ENCODE measurements at places on chromosomes 16 and 17.

- no peak for DNase-seq
Measured at GRCh38 chr17:82108496-82108945, 10.5 kb upstream of the FASN start.

DNA sequence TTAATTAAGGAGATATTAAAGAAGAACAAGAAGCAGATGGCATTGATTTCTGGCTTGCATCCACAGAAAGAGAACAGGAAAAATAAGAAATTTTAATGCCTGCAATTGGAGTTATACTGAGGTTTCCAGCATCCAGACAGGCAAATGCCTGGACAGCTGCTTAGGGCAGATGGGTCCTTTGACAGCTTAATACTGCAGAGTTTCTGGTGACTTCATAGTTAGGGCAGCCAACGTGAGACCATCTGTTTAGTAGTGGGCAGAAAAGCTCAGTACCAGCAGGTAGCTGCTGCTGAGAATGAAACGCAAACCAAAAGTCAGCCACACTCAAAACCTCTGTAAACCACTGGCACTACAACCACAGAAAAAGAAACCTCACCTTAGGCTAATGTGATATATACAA is 109.8 kb downstream of the CDK5R1 start:
- no peak for DNase-seq

- no peak for DNase-seq
Measured at GRCh38 chr16:49618955-49619354, 237.0 kb downstream of the ZNF423 start.

DNA sequence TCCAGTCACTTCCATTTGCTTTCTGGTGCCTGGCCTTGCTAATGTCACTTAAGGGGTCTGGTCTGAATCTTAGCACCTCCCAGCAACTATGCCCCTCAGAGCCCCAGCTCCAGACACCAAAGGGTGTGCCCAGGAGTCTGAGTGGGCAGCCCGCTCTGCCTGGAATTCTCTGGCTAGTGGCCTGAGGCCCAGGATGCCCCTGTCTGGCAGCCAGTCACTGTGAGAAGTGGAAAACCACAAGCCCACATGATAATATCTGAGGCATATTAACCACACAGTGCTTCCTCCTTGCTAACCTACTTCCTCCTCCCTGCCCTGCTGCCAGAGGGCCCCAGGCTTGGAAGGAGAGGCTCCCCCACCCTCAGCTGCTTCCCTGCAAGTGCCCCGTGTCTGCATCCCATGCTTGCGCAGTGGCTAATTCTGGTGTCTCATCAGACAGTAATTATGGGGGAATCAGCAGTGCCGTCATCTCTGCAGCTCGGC is 14.0 kb downstream of the SRCIN1 start:
- no peak for DNase-seq

DNA sequence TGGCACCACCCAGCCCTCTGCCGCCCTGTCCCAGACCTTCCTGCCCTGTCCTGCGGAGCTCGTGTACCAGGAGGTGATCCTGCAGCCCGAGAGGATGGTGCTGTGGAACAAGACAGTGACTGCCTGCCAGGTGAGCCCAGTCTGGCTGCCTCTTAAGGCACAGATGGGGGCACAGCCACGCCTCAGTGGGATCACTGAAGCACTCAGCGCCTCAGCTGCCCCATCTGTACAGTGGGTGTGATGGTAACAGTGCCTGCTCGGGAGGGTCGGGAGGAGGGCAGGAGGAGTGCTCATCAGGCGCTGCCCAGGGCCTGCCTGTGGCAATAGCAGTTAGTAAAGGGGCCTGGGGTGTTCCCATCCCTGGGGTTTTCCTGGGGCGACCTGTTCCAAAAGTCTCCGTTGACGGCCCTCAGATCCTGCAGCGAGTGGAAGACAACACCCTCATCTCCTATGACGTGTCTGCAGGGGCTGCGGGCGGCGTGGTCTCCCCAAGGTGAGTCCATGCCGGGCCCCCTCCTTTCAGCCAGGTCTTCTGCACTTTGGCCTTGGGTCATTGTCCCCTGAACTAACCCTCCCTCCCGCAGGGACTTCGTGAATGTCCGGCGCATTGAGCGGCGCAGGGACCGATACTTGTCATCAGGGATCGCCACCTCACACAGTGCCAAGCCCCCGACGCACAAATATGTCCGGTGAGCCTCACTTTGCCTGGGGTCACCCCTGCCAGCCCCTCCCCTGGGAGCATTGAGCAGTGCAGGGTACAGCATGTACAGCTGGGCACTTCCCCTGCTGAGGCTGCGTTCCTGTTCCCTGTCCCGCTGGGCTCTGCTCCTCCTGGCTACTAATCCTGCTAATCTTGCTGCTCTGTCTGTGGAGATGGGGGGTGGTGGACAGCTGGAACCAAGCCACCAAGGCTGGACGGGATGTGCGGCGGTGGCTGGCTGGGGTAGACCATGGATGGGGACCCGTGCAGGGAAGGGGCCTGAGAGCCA is 4.5 kb upstream of the TCAP start:
- no peak for DNase-seq

- DNase-seq: peak; percentile 10
Measured at GRCh38 chr16:67144943-67145342, 5.9 kb downstream of the B3GNT9 start.

DNA sequence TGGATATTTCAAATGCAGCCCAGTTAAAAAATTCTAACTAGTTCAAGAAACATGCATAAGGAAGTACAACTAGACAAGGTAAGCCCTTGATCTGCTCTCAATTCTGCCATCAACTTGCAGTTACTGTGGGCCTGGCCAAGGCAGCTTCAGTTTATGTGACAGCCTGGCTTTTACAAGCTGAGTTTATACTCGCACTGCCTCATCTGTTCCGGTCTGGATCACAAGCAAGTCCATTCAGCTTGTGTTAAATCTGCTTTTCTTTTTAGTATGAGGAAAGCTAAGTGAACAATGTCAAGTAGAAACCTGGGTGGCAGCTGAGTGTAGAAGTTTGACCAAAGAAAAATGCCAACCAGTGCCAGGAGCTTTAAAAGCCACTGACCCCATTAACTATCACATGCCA is 76.6 kb upstream of the CORO6 start:
- DNase-seq: no peak

GRCh38 chr17:73759734-73760438 is 115.6 kb upstream of the SDK2 start:
- no peak for DNase-seq

DNA sequence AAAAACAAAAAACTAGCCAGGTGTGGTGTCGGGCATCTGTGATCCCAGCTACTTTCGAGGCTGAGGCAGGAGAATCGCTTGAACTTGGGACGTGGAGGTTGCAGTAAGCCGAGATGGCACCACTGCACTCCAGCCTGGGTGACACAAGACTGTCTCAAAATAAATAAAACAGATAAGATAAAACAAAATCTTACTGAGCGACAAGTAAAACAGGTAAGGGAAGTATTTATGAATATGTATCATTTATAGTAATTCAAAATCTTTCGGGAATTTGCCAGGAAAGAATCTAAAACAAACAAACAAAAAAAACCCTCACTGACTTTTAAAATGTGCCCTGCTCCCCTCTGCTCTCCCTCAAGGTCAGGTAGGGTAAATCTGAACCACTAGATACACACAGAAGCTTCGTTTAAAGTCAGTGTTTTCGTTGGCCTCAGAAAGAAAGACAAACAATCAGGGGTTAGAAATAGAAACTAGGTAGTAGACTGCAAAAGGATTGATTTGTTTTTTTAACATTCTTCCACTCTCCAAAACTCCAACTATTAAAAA is 2.1 kb downstream of the PRPSAP1 start:
- DNase-seq: no peak

DNA sequence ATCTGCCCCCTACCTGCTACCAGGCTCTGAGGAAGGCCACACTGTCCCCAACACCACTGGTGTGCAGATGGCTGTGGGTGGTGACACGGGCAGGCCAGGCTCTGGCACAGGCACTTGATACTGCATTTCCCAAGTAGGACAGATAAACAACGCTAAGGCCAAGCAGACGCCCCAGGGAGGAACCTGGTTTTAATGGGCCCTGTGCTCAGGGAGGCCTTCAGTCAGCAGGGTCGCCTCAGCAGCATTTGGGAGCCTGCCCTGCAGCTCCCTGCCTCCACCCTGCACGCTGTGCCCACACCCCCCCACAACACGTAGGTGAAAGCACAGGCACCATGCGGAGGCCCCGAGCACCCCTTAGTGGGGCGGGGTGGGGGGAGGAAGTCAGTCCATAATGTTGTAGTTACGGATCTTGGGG is 3.3 kb upstream of the FASN start:
- DNase-seq: no peak

DNA sequence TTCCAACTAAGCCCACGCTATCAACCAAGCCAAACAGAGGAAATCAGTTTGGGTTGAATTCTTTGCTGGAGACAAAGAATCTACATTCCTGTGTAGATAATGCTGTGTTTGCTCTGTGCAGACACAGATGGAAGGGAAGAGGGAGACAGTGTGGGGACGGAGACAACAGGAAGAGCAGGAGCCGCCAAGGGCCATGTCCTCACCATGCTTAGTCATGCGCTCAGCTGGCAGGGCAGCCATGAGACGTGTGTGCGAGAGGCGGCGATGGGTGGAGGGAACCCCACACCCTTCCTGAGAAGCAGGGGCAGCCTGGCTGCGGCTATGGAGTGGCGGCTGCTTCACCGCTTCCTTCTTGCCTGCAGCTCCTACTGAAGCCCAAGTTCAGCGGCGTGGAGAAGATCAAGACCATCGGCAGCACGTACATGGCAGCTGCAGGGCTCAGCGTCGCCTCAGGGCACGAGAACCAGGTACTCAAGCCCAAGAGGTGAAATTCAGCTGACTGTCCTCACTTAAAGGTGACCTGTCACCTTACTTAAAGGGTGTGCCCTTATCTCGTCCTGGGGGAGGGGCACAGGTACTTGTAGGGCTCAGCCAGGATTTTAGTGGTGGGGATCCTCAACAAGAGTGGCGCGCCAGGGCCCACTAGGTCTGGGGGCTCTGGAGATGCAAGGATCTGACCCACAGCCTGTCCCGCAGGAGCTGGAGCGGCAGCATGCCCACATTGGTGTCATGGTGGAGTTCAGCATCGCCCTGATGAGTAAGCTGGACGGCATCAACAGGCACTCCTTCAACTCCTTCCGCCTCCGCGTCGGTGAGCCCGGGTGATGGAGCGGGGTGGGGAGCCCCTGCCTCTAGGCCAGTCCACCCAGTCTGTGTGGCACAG is 47.5 kb downstream of the ADCY7 start:
- DNase-seq: peak; percentile 30

DNA sequence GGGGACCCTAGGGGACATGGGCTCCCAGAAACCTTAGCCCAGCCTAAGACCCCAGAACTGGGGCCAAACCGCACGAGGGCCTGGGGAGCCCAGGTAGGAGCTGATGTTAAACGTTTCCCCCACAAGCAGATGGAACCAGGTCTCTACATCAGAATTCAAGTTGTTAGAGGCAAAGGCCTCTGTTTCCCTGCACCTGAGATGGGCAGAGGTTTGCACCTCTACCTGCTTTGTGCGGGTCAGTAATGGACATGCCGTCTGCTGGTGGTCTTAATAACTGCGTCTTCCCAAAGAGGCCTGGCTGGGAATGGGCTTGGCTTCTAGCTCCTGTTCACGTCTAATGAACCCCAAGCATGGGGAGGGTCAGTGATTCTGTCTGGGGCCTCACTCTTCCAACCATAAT is 79.1 kb downstream of the NDE1 start:
- no peak for DNase-seq

GRCh38 chr16:72036098-72036497 is 18.2 kb upstream of the HP start:
- no peak for DNase-seq

- no peak for DNase-seq
Measured at GRCh38 chr16:51982715-51983680, 563.9 kb downstream of the TOX3 start.

GRCh38 chr17:6713130-6713917 is at the start of gene SLC13A5:
SLC13A5 (minus strand) TSS chr17:6713369; CDS start chr17:6713333, 36 bp downstream.
- no peak for DNase-seq

GRCh38 chr16:54207837-54208236 is 78.8 kb downstream of the IRX3 start:
- no peak for DNase-seq

DNA sequence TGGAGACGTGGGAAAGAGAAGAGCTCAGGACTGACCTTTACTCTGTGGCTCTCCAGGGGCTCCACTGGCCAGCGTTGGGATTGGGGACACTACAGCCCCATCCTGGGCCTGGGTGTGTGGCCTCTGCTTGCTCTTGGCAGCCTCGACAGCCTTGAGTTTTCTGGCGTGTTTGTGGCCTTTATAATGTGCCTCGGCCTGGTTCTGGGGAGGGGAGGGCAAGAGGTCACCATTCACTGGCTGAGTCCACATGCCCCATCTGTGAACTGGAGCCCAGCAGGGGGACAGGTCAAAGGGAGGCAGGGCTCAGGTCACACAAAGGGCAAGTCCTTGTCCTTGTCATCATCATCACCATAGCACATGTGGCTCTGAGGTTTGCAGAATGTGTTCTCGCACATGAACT is 11.7 kb downstream of the NKIRAS2 start:
- DNase-seq: no peak

- no peak for DNase-seq
Measured at GRCh38 chr17:40447806-40448205, 4.6 kb downstream of the IGFBP4 start.

DNA sequence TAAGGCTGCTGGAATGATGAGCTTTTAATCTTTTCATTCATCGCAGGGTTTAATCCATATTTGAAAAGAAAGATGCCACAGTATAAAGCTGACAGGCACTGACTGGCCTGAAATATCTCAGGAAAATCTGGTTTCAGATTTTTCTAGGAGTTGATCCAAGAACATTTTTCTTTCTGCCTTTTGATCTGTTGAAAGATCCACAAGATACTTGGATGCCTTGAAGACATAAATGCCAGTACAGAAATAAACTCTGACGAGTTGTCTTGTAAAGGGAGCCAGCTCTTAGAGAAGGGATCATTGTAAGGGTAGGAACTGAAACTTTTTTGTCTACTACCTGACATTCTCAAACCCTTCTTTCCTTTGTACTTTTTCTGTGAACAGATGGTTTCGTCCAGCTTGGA is 25.4 kb upstream of the KRT20 start:
- no peak for DNase-seq

GRCh38 chr17:44130693-44131349 is 7.4 kb upstream of the HDAC5 start:
- DNase-seq: no peak

- no peak for DNase-seq
Measured at GRCh38 chr17:69428252-69428980, 13.9 kb downstream of the MAP2K6 start.

- DNase-seq: peak; percentile 16
Measured at GRCh38 chr17:77327181-77327565, 186.4 kb downstream of the SEC14L1 start.

GRCh38 chr16:17301593-17302135 is 169.1 kb downstream of the XYLT1 start:
- no peak for DNase-seq

DNA sequence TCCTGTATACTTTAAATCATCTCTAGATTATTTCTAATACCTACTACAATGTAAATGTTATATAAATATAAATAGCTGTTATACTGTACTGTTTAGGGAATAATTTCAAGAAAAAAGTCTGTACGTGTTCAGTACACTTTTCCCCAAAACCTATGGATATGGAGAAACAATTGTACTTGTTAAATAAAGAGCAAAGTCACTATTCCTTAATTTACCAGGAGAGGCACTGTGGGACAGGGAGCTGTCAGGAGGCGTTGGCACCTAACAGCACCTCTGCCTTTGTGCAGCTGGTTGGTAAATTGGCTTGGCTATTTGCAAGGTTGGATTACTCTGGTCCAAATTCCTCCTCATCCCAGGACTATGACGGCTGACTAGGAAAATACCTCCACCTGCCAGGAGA is 28.0 kb downstream of the CRHR1 start:
- no peak for DNase-seq

Measured in breast epithelium (tissue), 4 donors.